Suppressor macrophage treated with lipopolysaccharide for 1 hour (primary cell): ENCODE measurements at places on chromosomes 13 and 19.
A peak's percentile ranks its signal among the peaks of the same experiment; 100 is the strongest.

DNA sequence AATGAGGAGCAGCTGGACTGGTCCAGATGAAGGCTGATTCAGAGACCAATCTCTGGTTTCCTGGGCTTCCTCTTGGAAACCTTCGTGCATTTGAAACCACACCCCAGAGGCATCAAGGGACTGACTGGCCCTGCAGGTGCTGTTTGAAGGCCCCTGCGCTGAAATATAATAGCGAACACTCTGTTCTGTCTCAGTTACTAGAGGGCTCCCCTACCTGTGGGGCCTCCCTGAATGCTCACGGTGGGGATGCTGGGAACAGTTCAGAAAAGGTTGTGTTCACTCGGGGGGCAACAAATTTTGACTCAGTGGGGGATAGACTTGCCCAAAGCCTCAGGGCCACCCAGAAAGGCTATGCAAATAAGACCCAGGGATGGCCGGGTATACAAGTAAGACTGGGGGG, 6.4 kb downstream of the CCDC8 start:
- no peak for DNase-seq

DNA sequence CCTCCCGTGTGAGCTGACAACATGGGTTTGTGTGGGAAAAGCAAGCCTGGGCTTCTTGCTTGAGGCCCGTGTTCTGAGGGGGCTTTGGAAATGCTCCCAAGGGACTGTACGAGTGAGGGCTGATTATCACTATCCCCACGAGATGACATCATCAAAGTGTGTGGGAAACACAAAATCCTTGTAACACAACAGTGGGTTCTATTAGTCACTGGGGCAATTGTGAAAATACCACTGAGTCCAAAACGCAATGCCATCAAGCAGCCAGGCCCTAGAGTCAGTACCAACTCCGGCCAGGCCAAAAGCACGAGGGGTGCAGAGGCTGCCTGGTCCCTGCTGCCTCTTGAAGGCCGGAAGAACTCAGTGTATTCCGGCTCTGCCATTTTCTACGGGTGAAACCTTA, 29.6 kb downstream of the CAPS start:
- peak; percentile 41 for DNase-seq

DNA sequence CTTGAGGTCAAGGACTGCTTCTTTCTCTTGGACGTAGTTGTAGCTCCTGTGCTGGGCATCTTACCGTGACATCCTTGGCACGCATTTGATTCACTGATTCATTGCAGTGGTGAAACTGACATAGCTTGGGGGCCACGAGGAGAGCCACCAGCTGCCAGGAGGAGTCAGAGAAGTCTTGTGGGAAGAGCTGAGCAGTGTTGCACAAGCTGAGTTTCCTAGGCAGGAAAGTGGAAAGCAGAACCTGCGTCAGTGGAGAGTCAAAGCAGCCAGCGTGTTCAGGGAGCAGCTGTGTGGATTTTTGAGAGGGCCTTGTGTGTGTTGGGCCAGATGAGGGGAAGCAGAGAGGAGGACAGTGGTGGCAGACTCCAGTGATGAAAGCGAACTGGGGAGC, 5.3 kb upstream of the GPR183 start:
- peak; percentile 98 for DNase-seq

DNA sequence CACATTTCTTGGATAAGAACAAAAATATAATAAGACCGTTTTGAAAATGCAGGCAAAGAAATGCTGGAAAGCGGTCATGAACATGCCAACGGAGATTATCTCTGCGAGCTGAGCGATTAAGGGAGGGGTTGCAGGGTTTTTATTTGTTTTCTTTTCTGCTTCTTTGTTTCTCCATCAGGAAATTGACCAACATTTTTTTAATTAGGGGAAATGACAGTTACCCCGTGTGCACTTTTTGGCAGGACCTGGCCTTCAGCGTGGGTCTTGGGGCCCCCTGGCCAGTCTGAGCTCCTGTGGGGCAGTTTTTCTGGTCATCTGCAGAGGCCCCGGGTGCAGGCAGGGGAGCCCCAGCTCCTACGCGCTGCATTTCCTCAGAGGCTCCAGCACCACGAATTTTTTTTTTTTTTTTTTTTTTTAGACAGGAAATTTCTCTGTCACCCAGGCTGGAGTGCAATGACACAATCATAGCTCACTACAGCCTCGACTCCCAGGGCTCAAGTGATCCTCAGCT, 31.3 kb upstream of the HOMER3 start:
- DNase-seq, result peak; percentile 83

DNA sequence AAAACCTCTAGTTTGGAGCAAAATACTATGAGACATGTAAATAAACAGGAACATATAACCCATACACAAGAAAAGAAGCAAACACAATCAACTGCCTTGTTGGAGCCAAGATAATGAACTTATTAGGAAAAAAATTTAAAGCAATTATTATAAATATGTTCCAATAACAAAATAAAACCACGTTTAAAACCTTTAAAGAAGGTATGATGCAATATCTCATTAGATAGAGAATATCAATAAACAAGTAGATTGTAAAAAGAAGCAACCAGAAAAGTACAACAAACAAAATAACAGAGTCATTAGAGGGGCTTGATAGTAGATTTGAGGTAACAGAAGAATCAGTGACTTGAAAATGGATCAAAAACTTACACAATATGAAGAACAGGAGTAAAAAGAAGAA, 327.0 kb upstream of the PCDH9 start:
- no peak for DNase-seq

GRCh38 chr13:113139577-113139976, 17.0 kb downstream of the F10 start:
- DNase-seq, result no peak

DNA sequence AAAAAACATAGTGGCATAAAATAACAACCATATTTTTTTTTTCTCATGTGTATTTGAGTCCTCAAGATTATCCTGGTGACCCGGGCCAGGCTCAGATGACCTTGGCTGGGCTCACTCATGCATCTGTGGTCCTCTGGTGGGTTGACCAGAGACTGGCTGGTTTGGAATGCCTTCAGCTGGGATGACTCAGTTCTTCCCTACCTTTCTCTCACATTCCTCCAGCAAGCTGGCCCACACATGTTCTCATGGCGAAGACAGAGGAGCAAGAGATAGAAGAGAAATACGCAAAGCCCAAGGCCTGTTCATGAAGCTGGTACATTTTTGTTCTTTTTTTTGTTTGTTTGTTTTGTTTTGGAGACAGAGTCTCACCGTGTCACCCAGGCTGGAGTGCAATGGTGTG, 14.3 kb upstream of the ZNF541 start:
- DNase-seq, result no peak

DNA sequence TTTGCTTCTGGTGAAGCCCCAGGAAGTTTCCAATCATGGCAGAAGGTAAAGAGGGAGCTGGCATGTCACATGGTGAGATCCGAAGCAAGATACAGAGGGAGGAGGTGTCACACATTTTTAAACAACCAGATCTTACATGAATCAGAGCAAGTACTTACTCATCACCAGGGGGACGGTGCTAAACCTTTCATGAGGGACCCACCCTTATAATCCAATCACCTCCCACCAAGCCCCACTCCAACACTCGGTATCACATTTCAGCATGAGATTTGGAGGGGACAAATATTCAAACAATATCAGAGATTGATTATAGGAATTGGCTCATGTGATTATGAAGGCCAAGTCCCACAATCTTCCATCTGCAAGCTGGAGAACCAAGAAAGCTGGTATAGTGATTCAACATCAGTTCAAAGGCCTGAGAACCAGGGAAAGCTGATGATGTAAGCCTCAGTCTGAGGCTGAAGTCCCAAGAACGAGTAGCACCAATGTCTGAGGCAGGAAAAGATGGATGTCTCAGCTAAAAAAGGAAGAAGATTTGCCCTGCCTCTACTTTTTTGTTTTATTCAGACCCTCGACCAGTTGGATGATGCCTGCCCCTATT, 58.6 kb upstream of the WDFY2 start:
- DNase-seq, result no peak

DNA sequence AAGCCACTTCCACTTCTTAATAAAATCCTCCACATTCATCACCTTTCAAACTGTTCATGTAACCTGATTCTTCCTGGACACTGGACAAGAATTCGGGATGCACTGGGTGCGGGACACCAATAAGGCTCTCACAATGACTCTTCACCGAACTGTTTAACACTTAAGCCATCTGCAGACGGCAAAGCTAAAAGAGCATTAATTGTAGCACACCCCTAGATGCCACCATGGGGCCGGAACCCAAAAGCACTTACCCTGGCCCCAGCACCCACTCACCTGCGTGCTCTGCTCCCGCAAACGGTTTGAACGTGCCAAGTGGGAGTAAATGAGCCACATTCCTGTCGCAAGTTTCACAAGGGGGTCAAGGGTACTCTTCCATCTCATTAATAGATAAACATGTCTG, 254.3 kb upstream of the PRR20A start:
- no peak for DNase-seq

DNA sequence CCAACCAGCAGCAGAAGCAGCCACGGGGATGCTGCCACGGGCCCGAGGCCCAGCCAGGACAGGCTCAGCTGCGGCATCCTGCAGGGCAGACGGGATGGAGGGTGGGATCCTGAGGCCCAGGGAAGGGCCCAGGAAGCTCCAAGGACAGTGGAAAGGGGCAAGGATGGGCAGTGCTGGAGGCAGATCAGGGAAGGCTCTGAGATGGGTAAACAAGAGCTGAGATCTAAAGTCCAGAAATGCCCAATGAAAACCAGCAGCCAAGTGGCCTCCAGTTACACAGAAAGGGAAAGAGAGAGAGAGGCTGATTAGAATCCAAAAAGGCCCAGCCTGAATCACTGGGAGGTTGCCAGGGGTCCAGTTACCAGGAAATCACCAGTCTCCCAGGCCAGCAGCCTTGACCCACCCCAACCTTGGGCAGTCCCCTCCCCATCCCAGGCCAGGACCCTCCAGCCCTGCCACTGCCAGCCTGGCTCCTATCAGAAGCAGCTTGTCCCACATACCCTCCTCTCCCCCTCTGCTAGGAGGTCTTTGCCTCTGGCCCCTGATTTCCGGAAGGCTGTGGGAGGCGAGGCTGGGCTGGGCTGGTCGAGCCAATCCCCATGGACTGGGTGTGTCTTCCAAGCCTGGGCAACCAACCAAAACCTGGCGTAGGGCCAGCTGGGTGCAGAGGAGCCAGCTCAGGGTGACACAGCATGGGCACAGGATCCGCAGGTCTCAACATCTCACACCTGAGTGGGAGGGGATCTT, at the start of gene CYP4F11:
Gene CYP4F11 (minus strand): TSS at position 198 of the 747 bp plus-strand sequence. CDS start 121 bp downstream, at position 77.
- peak; percentile 21 for DNase-seq
